Spinal cord (tissue), 10 donors: ENCODE measurements at places on chromosomes 3 and 15.

- DNase-seq = no peak
These were observed 50.5 kb downstream of the TRPM7 start for GRCh38 chr15:50636146-50636545.

- no peak for DNase-seq
These were observed 65.5 kb downstream of the SSUH2 start for GRCh38 chr3:8579096-8579495.

- DNase-seq = no peak
These were observed 17.3 kb downstream of the ZDHHC19 start for GRCh38 chr3:196193736-196194541.

- no peak for DNase-seq
These were observed 35.7 kb upstream of the PCSK6 start for GRCh38 chr15:101525087-101525669.
